Suprapubic skin (tissue), 4 donors: ENCODE measurements at places on chromosomes 2 and 18.

GRCh38 chr2:14817848-14818247 lies 185.3 kb downstream of the LRATD1 start:
- DNase-seq, result no peak

- no peak for DNase-seq
Observed at GRCh38 chr2:133885847-133886246, 317.6 kb upstream of the NCKAP5 start.

DNA sequence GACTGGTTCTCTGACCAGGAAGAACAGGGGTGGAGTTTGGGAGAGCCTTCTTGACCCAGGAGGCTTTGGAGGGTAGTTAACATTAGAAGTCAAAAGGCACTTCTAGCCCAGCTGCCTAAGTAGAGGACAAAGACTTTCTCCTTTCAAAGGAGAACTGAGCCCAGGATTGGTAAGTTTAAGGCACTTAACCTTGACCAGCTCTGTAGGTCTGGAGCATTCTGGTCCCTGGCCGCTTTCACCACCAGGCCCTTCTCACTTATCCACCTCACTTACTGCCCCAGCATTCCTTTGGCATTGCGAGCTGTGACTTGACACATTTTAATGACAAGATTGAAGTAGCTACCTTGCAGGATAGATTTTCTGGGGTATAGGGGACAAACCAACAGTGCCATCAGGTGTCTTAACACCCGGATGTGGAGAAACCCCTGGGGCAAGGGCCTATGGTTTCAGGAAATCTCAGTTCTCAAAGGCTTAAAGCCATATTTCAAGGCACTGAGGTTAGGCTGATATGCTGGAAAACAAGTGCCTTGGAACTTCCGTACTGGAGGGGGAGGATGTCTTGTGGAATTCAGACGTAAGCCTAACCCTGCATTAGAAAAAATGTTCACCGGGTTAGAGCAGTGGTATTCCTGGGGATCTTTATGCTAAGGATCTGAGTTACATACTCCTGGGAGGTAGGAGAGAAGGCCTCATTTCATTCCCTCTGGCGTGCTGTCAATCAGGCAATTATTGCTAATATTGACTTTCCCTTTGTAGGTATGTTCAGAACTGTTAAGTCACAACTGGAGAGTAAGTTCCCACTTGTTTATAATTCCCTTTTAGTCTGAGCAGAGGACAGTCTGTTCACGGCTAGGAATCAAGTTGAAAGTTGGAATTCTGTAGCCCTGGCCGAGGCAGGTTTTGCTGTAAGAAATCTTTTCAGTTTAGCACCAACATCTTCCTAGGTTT lies 4.3 kb downstream of the C2orf68 start:
- DNase-seq, result no peak

- DNase-seq, result no peak
Observed at GRCh38 chr18:22283116-22283395, 113.7 kb downstream of the GATA6 start.

DNA sequence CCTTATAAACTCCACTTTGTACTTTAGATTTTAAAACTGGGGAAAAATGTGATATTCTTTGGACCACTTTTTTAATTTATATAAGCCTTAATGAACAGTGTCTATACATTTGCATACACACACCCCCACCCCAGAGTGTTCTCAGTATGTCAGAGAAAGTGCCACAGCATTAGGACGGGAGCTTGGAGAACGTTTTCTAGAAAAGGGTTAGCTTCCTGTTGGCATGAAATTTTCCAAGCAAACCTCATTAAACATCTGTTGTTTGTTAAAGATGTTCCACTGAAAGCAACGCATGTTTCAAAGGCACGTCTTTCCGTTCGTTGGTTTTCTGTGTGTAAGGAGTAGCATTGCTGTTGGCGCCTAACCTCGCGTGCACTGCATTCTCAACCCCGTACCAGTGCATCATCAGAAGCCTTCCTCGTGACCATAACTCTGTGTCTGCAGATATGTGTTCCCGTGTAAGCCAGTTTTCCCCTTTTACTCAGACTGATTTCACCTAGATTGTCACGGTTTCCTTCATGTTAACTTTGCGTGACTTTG lies 228.5 kb downstream of the ALPK2 start:
- peak; percentile 50 for DNase-seq

- no peak for DNase-seq
Observed at GRCh38 chr2:170822290-170823087, 5.8 kb downstream of the GAD1 start.

- no peak for DNase-seq
Observed at GRCh38 chr2:121791801-121792221, 36.4 kb downstream of the TSN start.

DNA sequence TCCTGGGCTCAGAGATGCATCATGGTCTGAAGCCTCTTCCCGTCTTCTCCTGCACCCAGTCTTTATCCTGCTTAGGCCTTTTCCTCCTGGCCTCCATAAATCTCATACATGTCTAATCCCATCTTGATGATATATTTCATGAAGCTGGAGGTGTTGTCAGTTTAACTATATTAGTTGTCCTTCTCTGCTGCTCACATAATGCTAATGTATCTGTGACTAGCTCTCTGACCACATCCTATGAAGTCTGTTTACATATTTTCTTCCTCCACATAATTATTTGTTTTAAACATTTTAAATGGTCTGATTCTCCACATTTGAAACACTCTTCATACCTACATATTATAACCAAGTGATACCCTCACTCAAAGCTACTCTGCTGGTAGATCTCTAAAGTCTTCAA lies 315.2 kb upstream of the RND3 start:
- DNase-seq, result no peak

- no peak for DNase-seq
Observed at GRCh38 chr2:32189011-32189410, 23.3 kb downstream of the SLC30A6 start.

GRCh38 chr2:46650556-46651001 lies 171.2 kb downstream of the TMEM247 start:
- DNase-seq, result no peak

GRCh38 chr2:118388771-118389170 lies 300.5 kb downstream of the INSIG2 start:
- DNase-seq, result no peak

- no peak for DNase-seq
Observed at GRCh38 chr2:221724631-221725203, 152.6 kb upstream of the EPHA4 start.

DNA sequence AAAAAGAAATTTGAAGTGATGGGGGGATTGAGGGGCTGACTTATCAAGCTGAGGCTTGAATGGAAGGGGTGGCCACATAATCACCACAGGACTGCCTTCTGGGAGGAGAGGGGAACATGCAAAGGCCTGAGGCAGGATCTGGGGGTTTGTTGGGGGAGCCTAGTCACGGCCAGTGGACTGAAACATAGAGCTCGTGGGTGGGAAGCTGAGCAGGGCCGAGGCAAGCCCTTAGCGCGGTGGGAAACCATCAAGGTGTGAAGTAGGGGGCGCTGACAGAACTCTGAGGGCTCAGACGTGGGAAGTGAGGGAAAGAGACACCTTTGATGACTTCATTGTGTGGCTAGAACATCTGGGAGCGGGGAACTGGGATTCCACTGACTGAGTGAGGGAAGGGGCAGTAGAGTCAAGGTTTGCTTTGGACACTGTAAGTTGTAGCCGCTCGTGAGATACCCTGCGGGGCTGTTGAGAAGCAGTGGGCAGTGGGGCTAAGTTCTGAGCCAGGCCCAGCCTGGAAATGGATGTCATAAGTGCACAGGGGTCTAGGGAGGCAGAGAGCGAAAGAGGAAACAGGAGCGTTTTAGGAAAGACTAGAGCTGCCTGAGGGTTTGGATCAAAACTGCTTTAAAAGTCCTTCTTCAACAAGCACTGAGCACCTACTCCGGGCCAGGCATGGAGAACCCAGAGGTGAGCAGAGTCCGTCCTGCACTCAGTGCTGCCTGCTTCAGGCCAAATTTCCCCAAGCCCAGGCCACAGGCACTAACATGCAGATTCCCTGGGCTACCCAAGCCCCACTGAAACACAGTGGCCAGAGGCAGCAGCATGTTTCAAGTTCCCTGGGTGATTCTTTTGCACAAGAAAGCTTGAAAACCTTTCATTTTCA lies 686 bp upstream of the SNORC start:
- DNase-seq, result peak; percentile 72

DNA sequence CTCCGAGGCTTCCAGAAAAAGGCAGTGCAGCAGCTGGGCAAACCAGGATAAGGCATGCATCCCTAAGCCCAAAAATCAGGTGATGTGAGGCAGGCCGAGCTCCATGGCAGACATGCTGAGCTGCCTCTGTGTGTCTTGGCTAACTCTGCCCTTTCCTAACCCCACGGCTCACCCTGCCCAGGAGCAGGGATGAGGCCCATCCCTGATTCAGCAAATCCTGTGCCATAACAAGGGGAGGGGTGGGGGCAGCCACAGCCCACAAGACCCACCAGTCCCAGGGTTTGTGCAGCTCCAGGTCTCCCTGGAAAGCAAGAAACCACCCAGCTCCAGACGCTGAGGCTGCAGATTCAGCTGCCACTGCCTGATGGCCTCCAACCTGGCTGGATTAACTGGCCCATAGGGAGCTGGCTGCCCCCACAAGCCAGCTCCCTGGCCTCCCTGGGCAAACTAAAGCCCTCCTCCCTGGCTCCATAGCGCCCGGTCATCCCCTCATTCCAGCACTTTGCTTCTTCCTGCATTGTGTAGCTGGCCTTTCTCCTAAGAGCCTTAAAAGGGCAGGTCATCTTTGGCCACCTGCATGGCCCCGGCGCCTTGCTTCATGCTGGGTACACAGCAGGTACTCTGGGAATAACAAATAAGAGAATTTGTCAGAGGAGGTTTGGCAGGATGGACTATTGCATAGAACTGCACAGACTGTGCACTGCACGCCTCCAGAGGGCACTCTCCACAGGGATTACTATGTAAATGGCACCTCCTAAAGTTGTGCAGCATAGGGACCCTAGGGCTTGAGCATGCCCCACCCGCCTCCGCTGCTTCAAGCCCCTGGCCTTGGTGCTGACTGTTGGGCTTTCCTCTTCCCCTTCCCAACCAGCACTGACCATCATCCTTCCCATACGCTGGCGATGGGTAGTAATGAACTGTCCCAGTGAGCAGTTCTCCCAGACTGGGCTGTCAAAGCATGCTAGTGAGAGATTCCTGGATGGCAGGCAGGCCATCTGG lies 10.7 kb downstream of the STEAP3 start:
- no peak for DNase-seq

DNA sequence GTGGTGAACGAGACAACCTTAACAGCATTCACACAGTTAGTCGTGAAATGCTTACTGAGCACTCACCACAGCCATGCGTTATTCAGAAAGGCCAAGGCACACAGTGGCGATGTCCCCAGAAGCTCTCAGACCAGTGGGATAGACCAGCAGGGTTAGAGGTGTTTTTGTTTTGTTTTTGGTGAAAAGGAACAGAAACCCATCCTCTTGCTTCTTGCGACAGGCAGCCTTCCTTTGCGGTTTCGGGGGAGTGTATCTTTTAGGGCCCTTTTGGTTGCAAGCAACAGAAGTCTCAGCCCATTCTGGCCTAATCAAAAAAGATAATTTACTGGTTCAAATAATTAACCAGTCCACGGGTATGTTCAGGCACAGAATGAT lies 4.7 kb downstream of the GNLY start:
- DNase-seq, result no peak

GRCh38 chr2:189628817-189629530 lies 32.3 kb upstream of the ASNSD1 start:
- no peak for DNase-seq

GRCh38 chr18:62529597-62529996 lies 6.8 kb downstream of the ZCCHC2 start:
- no peak for DNase-seq

- peak; percentile 84 for DNase-seq
Observed at GRCh38 chr2:217943446-217944321, 59.1 kb downstream of the TNS1 start.

GRCh38 chr18:63859781-63860475 lies 27.6 kb upstream of the SERPINB2 start:
- no peak for DNase-seq

DNA sequence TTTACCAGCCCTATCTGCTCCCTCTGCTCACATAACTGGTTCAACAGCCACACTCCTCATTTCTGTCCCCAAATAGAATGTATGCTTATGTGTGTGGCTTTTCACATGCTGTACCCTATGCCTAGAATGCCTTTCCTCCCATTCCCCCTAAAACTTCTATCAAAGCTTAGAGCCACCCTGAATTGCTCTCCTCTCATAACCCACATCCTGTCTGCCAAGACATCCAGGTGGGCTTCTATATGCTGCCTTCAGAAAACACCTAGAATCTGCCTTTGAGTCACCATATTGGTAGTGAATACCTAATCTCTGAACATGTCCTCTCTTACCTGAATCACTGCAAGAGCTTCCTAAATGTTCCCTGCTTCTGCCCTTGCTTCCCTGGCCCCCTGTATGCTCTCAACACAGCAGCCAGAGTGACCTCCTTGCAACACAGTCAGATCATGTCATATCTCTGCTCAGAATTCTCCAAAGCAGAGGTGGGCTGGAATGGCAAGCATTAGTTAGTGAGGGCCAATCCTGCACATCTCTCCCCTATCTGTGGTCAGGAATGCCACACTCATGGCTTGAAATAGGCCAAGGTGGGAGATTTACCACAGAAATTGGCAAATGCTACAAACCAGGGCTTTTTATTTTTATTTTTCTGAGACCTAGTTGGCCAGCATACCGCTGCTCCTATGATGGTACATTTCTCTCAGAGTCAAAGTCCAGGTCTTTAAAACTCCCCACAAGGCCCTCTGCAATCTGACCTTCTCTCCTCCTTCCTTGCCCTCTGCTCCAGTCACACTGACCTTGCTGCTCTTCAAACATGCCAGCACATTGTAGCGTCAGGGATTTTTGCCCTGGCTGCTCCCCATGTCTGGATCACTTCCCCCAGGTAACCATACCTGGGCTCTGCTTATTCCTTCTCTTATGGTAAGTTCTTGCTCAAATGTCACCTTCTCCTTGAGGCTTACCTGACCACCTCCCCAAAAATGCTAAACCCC lies 111.8 kb upstream of the STON1 start:
- no peak for DNase-seq

DNA sequence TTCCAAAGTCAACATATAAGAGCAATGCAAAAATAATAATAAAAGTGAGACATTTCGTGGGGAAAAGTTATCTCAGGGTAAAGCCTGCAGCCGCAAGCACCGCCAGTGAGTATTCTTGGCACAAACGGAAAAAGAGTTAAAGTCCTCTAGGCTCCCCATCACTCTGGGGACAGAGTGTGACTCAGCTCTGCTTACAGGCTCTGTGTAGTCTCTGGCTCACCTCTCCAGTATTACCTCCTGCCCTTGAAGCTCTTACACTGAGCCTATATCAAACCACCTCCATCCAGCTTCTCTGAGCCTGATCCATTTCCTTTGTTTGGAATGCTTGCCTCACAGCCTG lies 55.5 kb downstream of the MTHFD2 start:
- no peak for DNase-seq

DNA sequence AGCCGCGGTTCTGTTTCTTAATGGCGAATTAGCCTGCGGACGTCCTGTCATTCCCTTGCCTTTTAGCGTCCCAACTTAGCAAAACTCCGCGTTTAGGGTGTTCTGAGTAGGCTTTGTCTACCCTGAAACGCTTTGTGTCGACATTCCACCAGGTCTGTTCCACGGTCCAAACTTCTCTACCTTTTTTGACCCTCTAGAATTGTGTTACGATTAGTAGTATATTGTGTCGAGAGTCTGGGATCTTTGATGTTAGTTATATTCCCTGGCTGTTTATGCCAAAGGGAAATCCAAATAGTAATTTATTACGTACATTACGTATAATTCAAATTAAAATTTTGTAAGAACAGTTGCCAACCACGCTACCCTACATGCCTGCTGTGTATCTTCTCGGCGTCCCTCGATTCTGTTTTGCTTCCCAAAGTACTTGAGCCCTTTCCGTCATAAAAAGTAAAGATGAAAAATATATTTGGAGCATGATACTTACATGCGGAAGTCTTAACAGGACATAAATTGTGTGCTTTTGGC lies 495 bp upstream of the TTC32 start:
- DNase-seq, result no peak
